ENCODE measurements at places on chromosomes 16 and 17.

DNA sequence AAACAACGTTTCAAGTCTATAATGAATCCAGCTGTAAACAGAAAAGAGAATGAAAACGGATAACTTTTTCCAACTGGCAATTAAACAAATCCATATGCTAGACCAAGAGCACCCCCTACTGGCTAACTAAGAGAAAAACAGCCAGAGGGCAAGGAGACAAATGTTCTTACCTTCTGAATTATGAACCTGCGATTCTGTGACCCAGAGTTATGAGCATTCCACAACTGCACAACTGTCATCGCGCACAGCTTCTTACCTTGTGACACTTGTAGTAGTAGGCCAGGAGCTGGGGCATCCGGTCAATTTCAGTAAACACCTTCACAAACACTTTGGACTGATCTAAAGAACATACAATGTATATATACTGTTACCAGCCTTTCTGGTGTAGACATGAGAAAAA lies 18.6 kb downstream of the COG7 start:
- DNase-seq = peak; percentile 84

- peak; percentile 56 for DNase-seq
Measured at GRCh38 chr16:49857423-49858181, 1.7 kb upstream of the ZNF423 start.

DNA sequence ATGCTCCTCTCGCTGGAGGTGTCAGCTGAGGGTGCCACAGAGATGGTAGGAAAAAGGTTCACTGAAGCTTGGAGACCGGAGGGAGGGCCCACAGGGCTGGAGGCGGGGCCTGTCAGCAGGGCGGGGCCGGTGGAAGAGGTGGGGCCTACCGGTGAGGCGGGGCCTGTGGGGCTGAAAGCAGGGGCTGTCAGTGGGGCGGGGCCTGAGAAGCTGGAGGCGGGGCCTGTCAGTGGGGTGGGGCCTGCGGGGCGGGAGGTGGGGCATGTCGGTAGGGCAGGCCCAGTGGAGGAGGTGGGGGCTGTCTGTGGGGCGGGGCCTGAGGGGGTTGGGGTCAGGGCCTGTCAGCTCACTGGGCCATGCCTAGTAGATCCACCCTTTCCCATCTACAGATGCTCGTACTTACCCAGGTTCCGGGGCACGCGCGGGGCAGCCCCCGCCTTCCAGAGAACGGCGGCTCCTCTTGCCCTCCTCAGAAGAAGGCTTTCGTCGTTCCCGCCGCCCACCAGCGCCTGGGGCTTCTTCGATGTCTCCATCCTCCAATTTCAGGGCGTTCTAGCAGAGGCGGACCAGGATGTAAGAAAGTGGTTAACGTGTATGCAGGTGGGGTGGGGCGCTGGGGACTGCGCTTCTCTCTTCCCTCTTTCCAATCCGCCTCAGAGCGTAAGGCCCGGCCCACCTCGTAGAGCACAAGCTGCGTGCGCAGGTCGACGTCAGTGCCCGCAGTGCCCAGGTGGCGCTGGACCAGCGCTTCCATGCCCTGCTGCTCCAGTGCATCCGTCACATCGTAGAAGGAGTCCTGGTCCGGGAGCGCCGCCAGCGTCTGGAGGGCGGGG lies 9.8 kb downstream of the TMEM208 start:
- peak; percentile 79 for DNase-seq

DNA sequence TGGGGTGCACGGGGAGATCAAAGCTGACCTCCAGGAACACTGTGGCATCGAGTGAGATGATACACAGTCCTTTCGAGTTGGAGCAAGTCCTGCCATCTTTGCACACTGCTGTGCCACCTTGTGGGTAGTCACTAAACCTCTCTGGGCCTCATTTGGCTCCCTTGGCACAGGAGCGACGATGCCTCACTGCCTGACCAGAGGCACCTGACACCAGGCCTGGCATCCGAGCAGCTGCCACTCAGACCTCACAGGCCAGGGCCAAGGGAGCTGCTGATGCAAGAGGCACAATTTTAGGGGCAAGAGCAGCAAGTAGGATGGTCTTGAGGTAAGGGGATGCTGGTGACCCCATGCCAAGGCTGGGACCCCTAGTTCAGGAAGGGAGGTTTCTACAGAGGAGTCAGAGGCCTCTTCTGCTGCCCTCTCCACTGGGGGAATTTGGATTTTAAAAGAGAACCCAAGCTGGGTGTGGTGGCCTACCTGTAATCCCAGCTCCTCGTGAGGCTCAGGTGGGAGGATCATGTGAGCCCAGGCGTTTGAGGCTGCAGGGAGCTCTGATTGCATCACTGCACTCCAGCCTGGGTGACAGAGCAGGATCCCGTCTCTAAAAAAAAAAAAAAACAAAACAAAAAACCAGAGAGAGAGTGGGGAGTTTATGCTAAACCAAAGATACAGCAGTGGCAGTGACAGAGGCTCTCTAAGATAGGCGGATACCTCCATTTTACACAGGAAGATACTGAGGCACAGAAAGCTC lies 6.7 kb upstream of the ADGRG1 start:
- DNase-seq = peak; percentile 87

- DNase-seq = no peak
Measured at GRCh38 chr16:85626191-85626981, 13.3 kb downstream of the GSE1 start.

GRCh38 chr16:86681031-86681756 lies 102.8 kb downstream of the FOXL1 start:
- no peak for DNase-seq

DNA sequence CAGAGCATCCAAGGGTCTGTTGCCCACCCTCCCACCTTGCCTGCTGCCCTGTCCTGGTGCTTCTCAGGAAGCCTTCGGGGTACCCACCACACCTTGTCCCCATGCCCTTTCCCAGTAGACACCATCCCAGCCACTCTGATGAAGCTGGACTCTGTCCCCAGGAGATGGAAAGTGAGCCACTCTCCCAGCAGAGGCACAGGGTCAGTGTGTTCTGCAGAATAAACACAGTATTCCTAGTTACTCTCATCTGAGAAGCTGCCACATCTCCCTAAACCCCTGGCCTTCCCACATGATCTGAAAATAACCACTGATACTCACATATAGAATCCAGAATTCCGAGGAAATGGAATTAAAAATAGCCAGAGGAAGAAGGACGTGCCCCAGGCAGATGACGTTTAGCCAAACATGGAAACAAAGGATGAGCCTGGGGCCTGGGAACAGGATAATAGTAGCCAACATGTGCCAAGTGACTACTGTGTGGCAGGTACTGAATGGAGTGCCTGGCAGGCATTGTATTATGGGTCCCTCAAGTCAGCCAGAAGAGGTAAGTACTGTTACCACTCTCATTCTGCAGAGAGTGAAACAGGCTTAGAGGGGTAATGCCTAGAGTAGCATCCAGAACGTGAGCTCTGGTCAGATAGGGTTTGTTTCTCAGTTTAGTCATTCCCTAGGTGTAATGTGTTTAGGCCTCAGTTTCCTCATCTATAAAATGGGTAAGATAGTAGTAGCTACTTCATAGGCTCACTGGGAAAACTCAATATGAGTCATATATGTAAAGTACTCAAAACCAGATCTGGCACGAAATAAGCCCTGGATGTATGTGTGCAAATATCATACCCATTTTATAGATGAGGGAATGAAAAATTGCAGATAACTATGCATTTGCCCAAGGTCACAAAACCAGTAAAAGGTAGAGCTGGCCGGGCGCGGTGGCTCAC lies 20.8 kb upstream of the PEMT start:
- no peak for DNase-seq

GRCh38 chr17:77476006-77476405 lies 335.2 kb downstream of the SEC14L1 start:
- DNase-seq = peak; percentile 76

GRCh38 chr16:67264277-67264676 lies 15.1 kb upstream of the PLEKHG4 start:
- no peak for DNase-seq

GRCh38 chr16:88284626-88285513 lies 97.9 kb upstream of the ZNF469 start:
- DNase-seq = no peak

DNA sequence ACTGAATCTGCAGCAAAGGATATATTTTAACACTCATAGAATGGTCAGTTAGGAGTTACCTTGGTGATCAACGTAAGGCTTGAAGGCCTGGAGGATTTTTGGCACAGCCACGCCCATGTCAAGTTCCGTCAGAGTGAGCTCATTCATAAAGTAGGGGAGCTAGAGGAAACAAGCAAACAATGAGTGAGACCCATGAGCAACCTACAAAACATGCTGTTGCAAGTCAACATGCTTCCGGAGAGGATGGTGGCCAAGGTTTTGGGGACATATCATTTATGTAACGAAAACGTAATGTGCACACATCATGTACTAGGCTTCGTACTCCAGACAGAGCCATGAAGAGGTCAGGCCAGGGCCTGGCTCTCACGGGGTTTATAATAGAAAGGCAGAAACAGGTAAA lies 41.1 kb upstream of the ERN1 start:
- DNase-seq = peak; percentile 86

DNA sequence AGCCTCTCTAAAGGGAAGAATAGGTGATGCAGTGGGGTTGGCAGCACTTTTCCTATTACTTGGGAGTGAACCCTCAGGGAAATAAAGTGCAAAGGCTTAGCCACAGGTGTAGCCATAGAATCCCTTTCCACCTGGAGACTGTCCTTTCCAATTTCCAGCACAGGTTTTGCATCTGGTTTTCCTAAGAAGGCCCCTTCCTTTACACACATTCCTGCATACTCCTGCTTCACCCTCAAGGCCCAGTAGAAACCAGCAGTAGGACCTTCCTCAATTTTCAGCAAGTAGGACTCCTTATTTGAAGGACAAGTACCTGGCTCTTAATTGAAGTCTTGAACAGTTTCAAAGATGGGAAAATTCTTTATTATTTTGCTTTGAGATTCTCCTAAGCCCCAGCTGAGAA lies 171.8 kb upstream of the TBX2 start:
- DNase-seq = no peak

- no peak for DNase-seq
Measured at GRCh38 chr16:30923554-30924075, at the start of gene FBXL19. Gene FBXL19 (plus strand): TSS chr16:30923572. CDS start chr16:30925755, 2,183 bp downstream.

- no peak for DNase-seq
Measured at GRCh38 chr16:21057875-21058274, 92.8 kb downstream of the DNAH3 start.

DNA sequence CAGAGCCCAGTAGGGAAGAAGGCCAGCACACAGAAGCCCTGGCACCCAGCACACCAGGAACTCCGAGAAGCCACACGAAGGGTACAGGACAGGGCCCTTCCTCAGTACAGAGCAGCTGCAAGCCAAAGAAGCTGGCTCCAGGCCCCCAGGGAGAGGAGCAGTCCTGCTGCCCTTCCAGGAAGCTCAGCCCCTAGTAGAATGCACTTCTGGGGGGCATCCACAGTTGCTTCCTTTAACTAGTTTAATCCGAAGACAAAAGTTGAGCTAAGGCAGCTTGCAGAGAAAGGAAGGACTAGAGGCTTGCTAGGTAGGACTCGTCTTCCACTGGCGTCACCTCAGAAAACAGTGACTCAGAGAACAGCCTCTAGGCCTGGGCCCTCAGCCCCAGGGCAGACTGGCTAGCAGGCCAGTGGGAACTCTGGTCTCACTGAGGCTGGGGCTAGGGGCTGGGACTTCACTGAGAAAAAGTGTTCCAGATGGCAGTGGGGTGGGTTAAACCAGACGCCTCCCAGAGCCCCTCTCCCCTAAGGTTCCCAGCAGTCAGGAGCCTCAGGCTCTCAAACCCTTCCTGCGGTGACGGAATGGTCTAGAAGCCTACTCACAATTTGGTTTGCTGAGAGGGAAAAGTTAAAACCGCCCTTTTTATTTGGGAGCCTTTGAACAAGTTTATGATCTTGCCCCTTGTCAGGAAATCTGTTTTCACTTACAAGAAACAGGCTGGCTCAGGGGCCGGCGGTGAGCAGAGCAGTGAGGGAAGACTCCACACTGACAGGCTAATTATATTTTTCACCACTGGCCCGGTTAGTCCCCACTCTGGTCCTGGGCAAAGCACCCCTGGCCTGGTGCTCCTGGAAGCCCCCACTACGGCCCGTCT lies 41.4 kb downstream of the ACTG1 start:
- peak; percentile 52 for DNase-seq

DNA sequence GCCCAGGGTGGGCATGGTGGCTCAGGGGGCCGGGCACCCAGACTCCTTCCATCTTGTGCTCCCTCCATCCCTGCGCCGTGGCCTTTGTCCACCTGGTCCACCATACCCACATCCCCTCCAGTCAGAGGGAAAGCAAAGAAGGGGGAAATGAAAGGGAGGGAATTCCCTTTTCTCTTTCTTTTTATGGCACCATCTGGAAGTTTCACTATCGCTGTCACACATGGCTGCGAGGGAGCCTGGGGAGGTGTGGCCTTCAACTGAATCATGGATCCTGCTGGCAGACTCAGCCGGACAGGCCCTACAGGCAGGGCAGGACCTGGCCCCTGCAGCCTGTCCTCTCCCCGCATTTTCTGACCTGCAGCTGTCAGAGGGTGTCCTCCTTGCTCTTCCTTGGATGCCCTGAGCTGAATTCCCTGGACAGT lies 6.2 kb downstream of the SLC12A3 start:
- peak; percentile 58 for DNase-seq

DNA sequence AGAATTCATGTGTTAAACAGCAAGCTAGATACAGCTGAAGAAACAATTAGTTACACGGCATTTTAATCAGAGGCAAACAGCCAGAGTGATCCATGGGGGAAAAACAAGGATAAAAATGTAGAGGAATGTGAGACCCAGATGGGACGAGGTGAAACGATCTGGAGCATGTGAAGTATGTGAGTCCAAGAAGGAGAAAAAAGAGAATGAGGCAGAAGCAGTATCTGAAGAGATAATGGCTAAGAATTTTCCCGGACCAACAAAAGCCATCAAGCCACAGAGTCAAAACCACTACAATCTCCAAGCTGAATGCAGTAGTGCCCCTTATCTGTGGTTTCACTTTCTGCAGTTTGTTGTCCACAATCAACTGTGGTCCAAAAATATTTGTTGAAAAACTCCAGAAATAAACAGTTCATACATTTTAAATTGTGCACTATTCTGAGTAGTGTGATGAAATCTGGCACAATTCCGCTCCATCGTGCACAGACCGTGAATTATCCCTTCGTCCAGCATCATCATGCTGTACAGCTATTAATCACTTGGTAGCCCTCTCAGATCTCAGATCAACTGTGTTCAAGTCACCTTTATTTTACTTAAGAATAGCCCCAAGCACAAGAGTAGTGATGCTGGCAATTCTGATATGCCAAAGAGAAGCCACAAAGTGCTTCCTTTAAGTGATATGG lies 18.8 kb downstream of the MYH10 start:
- DNase-seq = no peak

GRCh38 chr16:30031477-30031918 lies 427 bp upstream of the TLCD3B start:
- DNase-seq = no peak

- DNase-seq = no peak
Measured at GRCh38 chr16:26212599-26212998, 520.8 kb downstream of the HS3ST4 start.

DNA sequence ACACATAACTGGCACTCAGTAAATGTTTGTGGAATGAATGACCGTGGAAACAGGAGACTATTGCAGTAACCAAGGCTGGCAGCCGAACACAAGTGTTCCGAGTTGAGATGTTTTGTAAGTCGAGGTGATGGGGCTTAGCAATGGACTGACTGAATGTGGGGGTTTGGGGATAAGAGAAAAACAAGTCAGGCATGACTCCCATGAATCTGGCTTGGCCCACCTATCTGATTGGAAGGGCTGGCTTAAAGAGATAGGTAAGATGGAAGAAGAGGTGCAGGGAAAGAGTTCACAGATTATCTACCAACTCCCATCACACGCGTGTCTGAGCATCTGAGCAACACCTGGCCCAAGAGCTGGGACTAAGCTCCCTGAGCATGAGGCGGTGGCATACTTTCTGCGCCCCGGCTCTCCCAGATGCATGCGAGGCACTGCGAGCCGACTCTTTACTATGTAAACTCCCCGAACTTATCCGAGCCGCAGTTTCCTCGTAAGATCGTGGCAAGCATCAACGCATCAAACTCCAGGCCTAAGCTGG lies 539 bp downstream of the IFT20 start:
- DNase-seq = peak; percentile 44
